AG09309 (cell line): ENCODE measurements at places on chromosomes 16 and 17.

- no peak for DNase-seq
These were observed 199.1 kb downstream of the TMEM114 start for GRCh38 chr16:8391257-8391656.

GRCh38 chr17:70668276-70668937 lies 499.1 kb downstream of the KCNJ2 start:
- DNase-seq: no peak

DNA sequence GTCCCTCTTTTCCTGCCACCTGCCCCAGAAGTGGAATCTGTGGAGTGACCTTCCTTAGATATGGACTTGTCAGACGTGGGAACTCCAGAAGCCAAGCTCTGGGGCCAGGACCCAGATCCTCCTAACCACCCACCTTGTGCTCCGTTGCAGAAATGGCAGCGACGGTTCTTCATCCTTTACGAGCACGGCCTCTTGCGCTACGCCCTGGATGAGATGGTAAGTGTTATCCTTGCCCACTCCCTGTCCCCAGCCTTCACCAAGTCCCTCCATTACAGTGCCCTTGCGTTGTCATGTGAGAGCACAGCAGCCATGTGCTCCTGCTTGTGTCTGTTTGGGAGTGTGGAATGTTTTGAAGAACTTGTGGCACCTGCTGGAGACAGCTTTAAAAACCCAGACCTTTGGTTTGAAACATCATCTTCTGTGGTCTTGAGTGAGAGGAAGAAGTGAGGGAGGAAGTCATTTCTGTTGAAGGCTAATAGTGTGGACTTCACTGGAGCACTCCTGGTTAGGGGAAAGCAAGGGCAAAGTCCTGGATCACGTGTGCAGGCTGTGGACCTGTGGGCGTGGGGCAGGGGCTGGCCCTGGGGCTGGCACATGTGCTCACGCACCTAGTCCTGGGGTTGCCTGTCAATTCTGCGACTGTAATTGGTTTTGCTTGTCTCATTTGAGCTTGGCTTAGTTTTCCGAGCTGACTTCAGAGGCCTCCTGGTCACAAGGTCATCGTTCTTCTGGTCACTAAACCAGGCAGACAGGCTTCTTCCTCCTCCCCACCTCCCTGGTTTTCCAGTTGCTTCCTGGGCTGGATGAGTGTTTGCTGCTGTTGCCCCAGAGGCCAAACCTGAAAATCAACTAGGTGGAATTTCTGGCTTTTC lies 35.8 kb downstream of the MPRIP start:
- DNase-seq: no peak

DNA sequence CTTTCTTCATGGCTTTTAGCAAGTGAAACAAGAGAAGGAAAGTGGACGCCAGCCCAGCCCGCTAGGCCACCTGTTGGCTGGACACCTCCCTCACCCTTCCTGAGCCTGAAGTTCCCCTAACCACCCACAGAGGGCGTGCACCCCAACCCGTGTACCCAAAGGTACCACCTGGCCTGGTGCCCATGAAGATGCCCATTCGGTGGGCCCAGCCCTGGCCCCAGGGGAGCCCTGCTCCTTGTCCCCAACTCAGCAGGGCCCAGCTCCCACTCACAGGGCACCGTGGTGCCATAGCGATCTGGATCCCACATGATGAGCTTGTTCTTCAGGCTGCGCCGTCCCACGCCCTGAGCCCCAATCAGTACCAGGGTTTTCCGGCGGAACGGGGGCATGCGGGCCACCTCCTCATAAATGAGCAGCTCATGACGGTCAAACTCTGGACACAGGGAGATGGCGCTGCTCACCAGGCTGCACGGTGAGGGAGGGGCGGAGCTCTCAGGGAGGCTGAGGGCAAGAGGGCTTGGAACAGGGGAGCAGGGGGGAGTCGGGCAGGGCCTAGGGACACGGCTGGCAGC lies 26.8 kb downstream of the MPP2 start:
- DNase-seq: no peak

- DNase-seq: no peak
These were observed 131.6 kb upstream of the PLCG2 start for GRCh38 chr16:81647527-81647926.

DNA sequence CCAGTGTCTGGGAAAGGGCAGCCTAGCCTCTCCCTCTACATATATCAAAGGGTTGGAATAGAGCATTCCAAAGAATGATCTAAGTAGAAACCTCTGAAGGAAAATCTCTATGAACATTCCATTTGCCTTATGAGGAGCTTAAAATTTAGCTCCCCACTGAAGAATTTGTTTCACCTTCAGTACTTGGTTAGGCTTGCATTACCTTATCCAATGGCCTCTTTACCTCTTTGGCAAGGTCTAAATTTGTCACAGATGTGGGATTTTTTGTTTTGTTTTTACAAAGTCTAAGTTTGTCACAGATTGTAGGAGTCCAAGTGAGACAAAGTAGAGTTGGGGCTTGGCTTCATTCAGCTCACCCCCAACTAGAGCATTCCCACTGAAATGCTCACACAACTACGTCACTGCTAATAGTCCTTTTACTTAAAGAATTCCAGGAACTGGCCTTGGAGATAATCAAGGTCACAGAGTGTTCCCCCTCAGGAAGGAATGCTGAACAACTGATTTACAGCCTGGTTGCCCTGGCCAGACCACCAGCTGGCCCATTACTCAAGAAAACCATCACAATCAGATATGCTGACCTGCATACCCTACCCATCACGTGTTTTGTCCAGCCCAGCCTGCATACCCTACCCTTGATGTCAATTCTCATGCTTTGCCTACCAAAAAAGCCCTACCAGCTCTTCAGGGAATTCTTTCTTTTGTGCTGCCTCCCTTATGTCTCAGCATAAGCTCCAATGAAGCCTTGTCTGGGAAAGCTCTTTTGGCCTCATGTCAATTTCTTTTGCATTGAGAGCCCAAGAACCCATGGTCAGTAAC lies 26.5 kb upstream of the PPM1D start:
- DNase-seq: no peak

DNA sequence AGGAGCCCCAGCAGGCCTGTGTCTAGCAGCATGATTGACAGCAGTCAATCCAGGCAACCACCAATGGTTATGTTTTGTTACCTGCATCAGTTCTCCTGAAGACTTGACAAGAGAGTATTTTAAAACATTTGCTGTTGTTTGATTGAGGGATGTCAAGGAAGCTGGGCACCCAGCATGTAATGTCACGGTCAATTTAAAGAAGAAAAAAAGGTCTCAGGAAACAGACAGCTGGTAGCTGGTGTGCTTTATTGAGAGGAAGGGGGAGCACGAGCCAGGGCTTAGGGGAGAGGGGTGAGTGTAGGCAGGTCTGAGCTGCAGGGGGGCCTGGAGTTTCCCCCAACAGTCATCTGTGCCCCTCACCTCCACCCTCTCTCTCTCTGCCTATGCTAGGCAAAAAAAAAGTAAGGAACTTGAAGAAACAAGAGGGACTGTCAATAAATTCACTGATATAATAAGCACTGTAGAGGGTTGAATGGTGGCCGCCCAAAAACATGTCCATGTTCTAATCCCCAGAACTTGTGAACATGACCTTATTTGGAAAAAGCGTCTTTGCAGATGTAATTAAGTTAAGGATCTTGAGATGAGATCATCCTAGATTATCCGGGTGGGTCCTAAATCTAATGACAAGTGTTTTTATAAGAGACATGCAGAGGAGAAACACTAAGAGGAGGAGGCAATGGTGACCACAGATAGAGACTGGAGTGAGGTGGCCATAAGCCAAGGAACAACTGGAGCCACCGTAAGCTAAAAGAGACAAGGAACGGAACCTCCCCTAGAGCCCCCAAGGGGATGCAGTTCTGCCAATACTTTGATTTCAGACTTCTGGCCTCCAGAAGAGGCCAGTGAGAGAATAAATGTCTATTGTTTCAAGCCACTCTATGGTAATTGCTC lies 14.5 kb downstream of the TSPOAP1 start:
- DNase-seq: no peak

- peak; percentile 75 for DNase-seq
These were observed 11.6 kb upstream of the ZNF689 start for GRCh38 chr16:30621765-30622164.

- DNase-seq: peak; percentile 73
These were observed at the start of gene MFAP4 for GRCh38 chr17:19386974-19387920. Gene MFAP4 (minus strand): TSS chr17:19387190. CDS start chr17:19387155, 35 bp downstream.

GRCh38 chr17:56176091-56176490 lies 22.8 kb downstream of the ANKFN1 start:
- DNase-seq: peak; percentile 38

GRCh38 chr17:6358131-6358530 lies 76.8 kb downstream of the AIPL1 start:
- DNase-seq: no peak

DNA sequence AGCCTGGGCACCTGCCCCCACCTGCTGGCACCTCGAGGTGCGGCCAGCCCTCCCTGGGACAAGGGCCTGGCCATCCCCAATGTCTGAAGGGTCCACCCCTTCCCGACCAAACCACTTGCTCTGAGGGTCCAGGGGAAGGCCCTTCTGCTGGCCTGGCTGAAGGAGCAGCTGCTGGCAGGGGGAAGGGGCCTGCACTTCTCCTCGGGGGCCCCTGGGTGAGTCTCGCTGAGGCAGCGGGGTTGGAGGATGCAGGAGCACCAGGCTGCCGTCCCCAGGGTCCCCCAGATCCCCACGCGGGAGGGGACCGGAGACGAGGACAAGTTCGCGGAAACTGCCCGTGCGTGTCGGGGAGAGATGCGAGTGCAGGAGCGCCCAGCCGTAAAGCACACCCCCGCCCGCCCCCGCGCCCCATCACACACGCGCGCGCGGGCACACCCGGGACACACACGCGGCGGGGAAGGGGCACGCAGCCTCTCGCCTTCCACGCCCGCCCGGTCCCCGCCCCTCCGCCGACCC lies 725 bp upstream of the CACNA1H start:
- DNase-seq: no peak

GRCh38 chr17:43946781-43947180 lies 4.5 kb upstream of the PPY start:
- DNase-seq: no peak

DNA sequence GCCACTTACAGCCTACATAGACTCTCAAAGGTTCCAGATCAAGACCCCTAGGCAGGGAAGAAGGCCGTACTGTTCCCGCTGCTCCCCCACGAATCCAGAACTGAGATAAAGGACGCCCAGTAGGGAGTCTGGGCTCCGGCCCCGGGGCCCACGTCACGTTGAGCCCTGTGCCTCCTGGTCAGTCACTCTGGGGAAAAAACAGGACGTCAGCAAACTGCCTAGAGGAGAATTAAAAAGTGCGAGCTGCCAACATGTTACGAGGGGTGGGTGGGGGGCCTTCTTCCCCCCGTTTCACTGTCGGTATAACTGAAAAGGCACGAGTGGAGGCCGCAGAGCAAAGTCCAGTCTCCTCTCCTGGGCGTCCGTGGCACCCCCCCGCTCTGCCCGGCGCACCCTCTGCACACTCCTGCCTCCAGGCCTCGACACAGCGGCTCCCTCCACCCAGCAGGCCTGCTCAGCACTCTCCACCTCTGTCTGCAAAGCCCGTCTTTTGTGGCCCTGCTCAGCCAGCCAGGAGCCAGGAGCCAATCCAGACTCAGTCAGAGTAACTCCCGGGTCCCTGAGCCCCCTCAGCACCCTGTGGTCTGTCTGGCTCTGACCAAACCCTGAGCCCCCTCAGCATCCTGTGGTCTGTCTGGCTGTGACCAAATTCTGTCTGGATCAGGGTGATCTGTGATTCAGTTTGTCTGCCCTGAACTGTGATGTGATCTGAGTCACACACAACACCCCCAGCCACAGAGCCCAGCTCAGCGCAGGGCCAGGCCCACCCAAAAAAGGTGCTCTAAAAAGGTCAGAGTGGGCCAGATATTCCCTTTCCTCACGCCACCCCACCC lies 6.2 kb downstream of the ITGAE start:
- DNase-seq: no peak

GRCh38 chr16:88906535-88907105 lies 40.2 kb upstream of the PABPN1L start:
- DNase-seq: no peak

DNA sequence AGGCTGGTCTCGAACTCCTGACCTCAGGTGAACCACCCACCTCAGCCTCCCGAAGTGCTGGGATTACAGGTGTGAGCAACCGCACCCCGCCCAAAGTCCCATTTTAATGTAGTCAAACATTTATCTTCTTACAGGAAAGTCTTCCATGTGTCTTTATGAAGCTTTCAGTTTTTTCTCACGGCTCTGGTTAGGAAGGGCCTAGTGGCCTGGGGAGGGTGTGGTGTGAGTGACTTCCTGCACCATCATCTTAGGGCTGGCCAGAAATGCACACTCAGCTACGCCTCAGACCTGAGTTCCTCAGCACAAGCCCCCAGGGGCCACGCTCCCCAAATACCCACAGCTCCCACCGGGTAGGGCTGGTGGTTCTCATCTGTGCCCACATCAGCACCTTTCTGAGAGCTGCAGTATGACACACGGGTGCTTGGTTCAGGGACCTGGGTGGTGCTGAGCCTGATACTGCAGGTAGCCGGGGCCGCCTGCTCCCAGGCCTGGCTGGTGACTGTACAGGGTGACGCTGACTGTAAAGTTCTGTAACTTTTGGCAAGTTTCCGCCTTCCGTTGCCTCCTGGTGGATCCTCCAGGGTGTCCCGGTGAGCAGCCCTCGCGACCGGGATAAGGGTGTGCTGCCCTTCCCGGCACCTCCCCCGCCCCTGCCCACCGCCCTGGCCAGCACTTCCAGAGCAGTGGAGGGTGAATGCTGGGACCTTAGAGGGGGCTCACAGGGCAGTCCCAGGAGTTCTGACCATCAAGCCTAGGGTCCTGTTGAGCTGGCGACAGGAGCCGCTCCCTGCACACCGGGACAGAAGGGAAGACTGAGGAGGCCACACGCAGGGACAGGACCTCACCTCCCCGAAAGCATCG lies 52.5 kb downstream of the ZNF778 start:
- no peak for DNase-seq

DNA sequence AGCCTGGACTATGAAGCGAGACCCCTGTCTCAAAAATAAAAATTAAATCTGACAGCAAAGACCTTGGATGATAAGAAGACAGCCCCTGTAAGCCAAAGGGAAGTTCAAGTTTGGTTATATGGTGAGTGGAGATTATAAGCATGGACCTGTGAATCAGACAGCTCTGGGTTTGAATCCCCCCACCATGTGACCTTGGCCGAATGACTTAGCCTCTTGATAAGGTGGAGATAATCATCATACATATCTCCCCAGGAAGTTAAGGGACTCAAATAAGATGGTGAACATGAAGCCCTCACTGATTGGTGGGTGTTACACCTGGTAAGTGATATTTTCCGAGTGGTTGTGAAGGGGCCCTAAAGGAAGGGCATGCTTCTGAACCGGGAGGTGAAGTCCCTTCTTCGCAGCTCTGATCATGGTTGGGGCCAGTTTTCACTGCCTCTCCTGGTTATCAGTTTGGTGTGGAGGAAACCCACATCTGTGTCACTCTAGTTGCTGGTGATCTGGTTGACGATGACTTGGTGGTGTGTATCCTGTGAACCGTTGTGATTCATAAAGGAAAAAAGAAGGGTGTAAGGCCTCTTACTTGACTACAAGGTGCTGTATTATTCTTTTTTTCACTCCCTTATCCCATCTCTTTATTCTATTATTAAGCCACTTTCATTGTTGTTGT lies 61.7 kb upstream of the CLEC18A start:
- no peak for DNase-seq

- DNase-seq: no peak
These were observed 19.2 kb downstream of the CCDC40 start for GRCh38 chr17:80055597-80055996.

- DNase-seq: no peak
These were observed 21.9 kb downstream of the UNC13D start for GRCh38 chr17:75822119-75822799.
